SJCRH30 (cell line): ENCODE measurements at places on chromosomes 7 and 10. TPM values are rescaled to one million over a fixed set of nuclear protein-coding genes. Genes with fewer than 3 reads are reported as not detected.

The PAXIP1 gene
- 40.3 and 47.8 TPM in 2 replicates for total RNA-seq

The OPN1SW gene
- total RNA-seq, result not detected in 2 replicates

GRCh38 chr7:90603346-90603745, 7.2 kb downstream of the CDK14 start:
- no peak for DNase-seq

DNA sequence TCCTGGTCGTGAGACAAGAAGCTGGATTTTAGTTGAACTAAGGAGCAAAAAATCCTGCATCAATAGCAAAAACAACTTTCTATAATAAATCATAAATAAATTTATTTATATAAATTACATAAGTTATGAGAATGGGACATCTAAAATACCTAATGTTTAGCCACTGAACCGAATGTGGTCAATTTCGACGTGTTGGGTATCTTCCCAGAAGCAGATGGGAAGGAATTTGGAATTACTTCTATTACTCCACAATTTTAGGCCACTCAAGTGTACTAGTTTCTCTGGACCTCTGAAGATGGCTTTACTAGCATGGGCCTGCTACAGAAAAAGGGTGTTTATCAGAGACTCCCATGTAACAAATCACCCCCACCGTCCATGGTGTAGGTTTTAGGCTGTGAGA, 172.0 kb downstream of the PRPF18 start:
- DNase-seq, result no peak

GRCh38 chr10:82208726-82209125, 333.7 kb downstream of the NRG3 start:
- DNase-seq, result no peak

DNA sequence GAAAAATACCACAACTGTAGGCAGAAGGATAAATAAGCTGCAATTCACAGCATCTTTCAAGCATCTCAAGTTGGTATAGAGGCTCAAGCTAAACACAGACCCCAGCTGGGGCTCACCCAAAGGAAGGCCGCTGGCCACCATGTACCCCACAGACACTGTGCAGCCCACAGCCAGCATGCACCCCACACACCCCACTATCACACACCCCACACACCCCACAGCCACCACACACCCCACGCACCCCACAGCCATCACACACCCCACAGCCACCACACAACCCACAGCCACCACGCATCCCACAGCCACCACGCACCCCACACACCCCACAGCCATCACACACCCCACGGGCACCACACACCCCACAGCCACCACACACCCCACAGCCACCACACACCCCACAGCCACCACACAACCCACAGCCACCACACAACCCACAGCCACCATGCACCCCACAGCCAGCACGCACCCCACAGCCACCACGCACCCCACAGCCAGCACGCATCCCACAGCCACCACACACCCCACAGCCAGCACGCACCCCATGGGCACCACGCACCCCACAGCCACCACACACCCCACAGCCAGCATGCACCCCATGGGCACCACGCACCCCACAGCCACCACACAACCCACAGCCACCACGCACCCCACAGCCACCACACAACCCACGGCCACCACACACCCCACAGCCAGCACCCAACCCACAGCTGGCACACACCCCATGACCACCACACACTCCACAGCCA, 214.7 kb downstream of the DNAJB6 start:
- DNase-seq, result no peak

DNA sequence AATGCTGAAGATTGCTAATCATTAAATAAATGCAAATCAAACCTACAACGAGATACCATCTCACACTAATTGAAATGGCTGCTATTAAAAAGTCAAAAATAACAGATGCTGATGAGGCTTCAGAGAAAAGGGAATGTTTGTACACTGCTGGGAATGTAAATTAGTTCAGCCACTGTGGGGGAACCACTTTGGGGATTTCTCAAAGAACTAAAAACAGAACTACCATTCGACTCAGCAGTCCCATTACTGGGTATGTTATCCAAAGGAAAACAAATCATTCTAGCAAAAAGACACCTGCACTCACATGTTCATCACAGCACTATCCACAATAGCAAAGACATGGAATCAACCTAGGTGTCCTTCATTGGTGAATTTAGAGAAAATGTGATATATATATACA, 379.0 kb upstream of the CNTNAP2 start:
- no peak for DNase-seq

GRCh38 chr7:158458096-158458495, 129.5 kb downstream of the PTPRN2 start:
- no peak for DNase-seq

The UCN3 gene
- total RNA-seq, result 0.10 and 0.20 TPM in 2 replicates

- DNase-seq, result no peak
Observed at GRCh38 chr10:71757399-71757922, 15.9 kb downstream of the VSIR start.

DNA sequence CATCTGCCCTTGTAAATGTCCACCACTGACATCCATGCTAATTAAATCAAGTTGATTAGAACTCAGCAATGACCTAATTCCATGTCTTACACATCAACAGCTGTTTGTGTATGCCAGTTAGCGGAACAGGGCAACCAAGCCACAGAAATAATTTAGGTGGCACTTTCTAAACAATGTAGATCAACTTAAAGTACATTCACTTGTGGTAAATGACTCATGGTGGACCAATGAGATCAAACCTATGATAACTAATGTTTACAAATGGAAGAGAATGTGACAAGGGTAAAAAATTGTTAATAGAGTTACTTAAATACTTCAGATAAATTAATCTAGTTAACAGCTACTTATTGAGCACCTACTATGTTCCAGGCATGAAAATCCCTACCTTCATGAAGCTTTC, 63.1 kb upstream of the ICA1 start:
- DNase-seq, result peak; percentile 4

The OR6B1 gene
- total RNA-seq, result not detected in 2 replicates

The PLPP4 gene
- total RNA-seq, result 0.12 TPM in 1 of 2 replicates, not detected in the other

DNA sequence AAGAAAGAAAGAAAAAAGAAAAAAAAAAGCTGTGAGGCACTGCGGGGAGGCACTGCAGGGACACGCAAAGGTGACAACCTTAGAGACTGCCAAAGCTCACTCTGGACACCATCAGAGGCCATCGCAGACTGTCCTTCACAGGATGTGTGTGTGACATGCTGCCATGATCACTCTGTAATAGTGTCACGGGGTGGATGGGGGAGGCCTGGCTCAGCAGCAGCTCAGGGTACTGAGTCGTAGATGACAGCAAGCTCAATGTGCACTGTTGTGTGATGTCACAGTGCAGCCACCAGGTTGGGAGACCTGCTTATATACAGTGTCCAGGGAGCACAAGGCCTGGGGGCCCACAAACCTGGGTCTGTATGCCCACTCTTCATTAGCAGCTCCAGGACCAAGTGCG, 83.3 kb downstream of the SLIT1 start:
- DNase-seq, result no peak

GRCh38 chr7:78684201-78684600, 769.3 kb downstream of the MAGI2 start:
- no peak for DNase-seq

The BTBD16 gene
- not detected in 2 replicates for total RNA-seq

DNA sequence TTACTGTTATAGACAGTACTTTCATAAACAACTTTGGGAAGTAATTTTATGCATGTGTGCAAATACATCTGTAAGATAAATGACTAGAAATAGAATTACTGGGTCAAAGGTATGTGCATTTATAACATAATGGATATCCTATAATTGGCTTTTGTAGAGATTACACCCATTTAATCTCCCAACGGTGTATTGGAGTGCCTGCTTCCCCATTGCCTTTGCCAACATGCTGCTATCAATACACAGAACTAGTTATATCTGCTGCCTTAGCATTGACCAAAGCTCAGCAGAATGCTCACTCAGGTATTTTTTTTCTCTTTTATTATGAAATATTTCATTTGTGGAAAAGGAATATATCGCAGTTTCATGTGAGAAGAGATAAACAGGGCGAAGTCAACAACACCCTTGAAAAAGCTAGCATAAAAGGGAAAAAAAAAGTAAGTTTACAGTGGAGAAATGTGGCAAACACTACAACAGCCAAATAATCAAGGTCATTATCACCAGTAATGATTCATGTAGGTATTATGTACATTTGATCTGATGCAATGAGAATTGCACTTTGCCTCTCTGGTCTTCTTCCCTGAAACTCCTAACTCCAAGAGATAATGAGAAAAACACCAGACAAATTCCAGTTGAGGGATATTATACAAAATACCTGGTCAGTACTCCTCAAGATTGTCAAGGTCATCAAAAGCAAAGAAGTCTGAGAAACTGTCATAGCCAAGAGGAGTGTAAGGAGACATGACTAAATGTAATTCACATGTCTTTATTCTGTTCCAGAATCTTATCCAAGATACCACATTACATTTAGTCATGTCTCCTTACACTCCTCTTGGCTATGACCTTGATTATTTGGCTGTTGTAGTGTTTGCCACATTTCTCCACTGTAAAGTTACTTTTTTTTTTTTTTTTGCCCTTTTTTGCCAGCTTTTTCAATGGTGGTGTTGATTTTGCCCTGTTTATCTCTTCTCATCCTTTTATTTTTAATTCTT, 36.8 kb downstream of the MARCHF5 start:
- no peak for DNase-seq

- DNase-seq, result no peak
Observed at GRCh38 chr7:36286688-36287087, 103.0 kb upstream of the ANLN start.

DNA sequence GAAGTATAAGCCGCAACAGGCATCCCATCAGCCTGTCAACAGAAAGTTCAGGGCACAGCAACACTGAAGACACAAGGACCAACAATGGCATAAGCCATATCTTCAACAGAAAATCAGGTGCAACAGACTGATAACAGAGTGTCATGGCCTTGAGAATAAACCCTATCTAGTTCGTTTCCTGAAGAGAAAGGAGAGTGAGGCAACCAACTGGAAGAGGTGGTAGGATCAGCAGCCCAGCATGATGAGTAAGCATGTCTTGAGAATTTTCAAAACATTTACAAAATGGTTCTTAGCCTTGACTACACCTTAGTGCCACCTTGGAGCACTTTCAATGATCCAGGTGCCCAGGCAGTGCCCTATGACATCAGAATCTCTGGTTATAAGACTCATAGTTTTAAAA, 290.2 kb upstream of the SEMA3C start:
- no peak for DNase-seq

DNA sequence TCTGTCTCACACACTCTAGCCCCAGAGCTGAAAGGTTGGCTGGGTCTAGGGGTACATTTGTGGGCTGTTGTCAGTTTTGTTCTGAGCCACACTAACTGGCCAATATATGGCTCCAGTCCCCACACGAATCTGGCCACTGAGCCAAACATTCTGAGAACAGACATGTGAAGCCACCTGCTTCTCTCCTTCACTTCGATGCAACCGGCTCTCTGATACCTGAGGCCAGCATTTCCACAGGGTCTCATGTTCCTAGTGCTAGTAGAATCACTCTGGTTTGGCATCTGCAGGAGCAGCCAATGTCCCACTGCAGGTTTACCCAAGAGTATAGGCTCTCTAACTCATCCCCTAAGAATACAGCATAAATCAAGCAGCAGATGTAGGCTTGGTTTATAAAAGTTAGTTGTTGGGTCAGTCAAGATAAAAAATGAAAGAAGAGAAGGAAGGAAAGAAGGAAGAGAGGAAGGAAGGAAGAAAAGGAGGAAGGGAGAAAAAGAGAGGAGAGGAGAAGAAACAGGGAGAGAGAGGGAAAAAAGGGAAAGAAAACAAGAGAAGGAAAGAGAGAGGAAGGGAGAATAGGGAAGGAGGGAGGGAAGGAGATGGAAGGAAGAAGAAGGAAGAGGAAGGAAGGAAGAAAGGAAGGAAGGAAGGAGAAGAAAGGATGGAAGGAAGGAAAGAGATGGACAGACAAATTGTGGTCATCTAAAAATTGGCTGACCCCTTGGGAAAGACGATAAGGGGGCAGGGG, 75.1 kb downstream of the STRA8 start:
- no peak for DNase-seq

GRCh38 chr7:138832966-138833365, 35.0 kb upstream of the ATP6V0A4 start:
- no peak for DNase-seq

- DNase-seq, result no peak
Observed at GRCh38 chr7:135236727-135237126, 3.1 kb downstream of the STRA8 start.

The OLAH gene
- total RNA-seq, result not detected in 2 replicates

The CBX3 gene
- total RNA-seq, result 368 and 399 TPM in 2 replicates
